ENCODE measurements at places on chromosomes 4 and X. TPM values are rescaled to one million over a fixed set of nuclear protein-coding genes. Genes with fewer than 3 reads are reported as not detected.

DNA sequence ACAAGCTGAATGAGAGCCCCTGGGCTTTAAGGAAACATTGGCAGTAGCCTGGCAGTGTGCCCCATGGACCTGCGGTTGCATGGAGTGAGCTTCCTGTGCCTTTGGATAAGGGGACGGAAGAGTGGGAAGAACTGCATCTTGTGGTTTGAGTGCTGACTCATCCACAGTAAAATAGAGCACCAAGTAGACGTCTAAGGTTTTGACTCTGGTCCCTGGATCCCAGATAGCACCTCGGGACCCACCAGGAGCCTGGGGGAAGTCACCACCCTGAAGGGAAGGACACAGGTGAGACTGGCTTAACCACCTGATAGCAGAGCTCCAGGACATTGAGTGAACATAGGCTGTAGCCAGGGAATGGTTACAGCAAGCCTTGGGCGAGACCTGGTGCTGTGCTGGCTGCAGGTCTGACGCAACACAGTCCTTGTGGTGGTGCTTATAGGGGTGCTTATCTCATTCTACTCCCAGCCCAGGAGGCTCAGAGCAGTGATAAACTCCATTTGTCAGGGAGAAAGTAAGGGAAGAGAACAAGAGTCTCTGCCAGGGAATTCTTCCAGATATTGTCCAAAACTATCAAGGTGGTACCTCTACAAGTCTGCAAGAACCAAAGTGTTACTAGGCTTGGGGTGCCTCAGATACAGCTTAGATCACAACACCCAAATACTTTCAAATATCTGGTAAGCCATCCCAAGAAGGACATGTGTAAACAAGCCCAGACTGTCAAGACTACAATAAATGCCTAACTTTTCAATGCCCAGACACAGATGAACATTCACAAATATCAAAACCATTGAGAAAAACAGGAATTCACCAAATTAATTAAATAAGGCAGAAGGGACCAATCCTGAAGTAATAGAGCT is 123.6 kb upstream of the TET2 start:
- peak; percentile 24 for DNase-seq

GRCh38 chr4:172411149-172411548 is 597.9 kb downstream of the GALNTL6 start:
- DNase-seq: no peak

GRCh38 chr4:3396600-3396999 is 45.2 kb upstream of the HGFAC start:
- DNase-seq: no peak

- no peak for DNase-seq
Measured at GRCh38 chr4:59630235-59630634, 1569.9 kb upstream of the ADGRL3 start.

- DNase-seq: no peak
Measured at GRCh38 chrX:19672222-19672812, 157.0 kb upstream of the MAP3K15 start.

DNA sequence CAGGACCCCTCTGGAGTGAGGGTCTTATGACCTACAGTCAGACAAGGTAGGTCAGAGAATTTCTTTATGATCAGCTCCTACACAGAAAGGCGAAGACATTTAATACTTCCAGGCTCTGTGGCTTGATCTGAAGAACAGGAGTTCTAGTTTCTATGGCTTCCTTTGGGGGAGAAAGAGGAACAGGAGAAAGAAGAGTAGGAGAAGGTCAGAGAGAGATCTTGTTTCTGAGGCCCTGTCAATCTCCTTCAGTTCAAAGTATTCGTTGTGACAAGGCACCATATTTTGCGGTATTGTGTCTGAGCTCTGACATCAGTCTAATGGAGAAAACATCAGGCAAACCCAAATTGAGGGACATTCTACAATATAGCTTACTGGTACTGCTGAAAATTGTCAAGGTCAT is 16.7 kb downstream of the TMSB4X start:
- DNase-seq: no peak

- DNase-seq: no peak
Measured at GRCh38 chr4:126530996-126531585, 1101.7 kb upstream of the INTU start.

GRCh38 chr4:187127456-187127855 is 403.8 kb upstream of the FAT1 start:
- DNase-seq: no peak

The PRR27 gene
- total RNA-seq: not detected

The CLDN2 gene
- total RNA-seq: 0.10 TPM

GRCh38 chr4:1014291-1015167 is 3.1 kb downstream of the FGFRL1 start:
- no peak for DNase-seq

The IQCM gene
- not detected for total RNA-seq

DNA sequence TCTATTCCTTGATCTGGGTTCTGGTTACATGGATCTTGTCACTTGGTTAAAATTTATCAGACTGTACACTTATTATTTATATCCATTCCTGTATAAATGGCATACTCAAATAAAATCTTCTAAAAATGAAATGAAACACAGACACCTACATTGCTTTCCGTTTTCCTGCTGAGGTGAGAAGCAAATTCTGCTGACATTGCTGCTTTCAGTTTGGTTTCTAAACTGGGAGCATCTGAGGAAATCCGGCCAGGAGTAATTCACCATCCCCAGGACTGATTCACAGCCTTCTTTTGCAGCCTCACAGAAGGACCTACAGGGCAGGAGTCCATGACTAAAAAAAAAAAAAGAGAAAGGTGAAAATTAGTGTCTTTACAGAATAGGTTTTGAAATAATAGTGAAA is 93.6 kb downstream of the CORIN start:
- no peak for DNase-seq

- DNase-seq: no peak
Measured at GRCh38 chr4:14415146-14415545, 587.1 kb upstream of the CPEB2 start.

The CTAG2 gene
- total RNA-seq: not detected

GRCh38 chrX:10112510-10112909 is 44.3 kb upstream of the CLCN4 start:
- no peak for DNase-seq

The EDA2R gene
- total RNA-seq: 0.94 TPM

- DNase-seq: no peak
Measured at GRCh38 chrX:47877327-47877726, 40.6 kb downstream of the ZNF81 start.

GRCh38 chr4:38223306-38223705 is 263.1 kb downstream of the PTTG2 start:
- DNase-seq: no peak

GRCh38 chrX:9293903-9294302 is 171.0 kb upstream of the TBL1X start:
- no peak for DNase-seq

The CORIN gene
- 106 TPM for total RNA-seq

The VEGFD gene
- 2.5 TPM for total RNA-seq

DNA sequence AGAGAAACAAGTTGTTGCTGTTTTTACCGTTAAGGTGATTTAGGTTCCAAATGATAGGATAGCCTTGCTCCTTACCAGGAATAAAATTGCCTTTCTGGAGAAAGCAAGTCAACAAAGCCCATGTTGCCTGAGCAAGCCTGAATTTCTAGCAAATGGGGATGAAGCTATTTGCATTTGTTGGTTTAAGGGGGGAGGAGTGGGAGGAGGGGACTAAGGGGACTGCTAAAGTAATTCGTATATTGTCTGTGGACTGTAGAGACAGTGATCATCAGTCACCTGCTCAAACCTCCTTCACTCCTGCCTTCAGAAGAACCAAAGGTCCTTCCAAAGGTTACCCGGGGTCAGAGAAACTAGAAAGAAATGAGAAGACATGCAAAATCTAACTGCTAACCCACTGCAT is 65.8 kb downstream of the SCML2 start:
- DNase-seq: no peak

The SSX2 gene
- not detected for total RNA-seq

The RTL9 gene
- total RNA-seq: 0.15 TPM

- no peak for DNase-seq
Measured at GRCh38 chr4:20288047-20288650, 36.4 kb downstream of the SLIT2 start.

The ETDB gene
- not detected for total RNA-seq

DNA sequence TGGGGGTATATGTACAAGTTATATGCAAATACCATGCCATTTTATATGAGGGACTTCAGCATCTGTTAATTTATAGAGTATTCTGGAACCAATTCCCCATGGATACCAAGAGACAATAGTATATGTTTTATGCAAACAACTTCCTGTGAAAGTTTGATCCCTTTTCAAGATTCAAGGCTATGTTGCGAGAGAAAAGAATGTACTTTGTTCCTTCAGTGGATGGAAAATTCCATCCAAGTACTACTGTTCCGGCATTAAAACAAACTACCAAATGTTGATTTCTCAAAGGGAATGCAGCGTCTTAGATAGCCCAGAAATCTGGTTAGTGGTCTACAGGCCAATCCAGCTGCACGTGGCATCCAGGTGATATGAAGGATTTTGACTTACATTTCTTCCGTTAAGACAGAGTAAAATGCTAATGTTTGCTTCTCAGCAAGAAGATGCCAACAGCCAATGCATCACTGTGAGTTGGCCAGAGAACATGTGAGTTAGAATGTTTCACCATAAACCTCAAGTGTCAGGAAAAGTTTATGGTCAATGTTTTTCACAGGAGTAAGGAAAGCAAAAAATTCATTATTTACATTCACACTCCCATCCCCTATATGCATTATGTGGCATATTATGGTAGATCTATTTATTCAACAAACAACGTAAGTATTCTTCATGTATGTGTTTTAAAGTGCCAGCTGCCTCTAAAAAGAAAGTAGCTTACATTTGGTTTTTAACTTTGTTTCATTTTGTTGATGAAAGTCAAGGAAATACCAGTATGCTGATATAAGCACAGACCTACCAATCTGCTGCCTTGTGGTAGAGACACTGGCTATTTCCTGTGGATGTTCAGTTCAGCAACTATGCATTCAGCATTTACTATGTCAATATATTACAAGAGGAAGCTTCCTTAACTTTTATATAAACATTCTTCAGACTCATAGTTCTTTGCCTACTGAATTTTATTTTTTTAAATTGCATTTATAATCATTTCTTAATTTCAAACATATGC is 44.4 kb downstream of the METTL14 start:
- DNase-seq: no peak

- no peak for DNase-seq
Measured at GRCh38 chr4:99205153-99205979, 13.7 kb downstream of the ADH6 start.

The TMEM154 gene
- total RNA-seq: 4.4 TPM

GRCh38 chr4:2634014-2634413 is 97.6 kb downstream of the FAM193A start:
- no peak for DNase-seq

DNA sequence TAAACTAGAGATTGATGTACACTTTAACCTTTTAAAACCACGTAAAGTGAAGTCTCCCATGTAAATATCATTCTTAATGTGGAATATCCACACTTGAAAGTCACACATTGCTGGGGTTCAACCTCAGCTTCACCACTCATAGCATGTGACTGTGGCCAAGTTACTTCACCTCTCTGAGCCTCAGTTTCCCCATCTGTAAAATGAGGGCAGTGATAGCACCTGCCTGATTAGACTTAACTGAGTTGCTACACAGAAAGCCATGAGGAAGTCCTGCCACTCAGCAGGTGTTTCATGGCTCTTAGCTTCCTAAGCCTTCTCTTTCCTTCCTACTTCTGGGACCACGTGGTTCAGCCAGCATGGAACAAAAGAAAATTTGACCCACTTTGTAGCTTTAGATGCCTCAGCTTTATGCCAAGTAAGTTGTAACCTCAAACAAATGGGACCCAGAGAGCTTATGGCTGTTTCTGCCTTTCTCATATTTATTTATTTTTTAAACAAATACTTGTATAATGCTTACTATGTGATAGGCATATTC is 277.3 kb upstream of the KLF3 start:
- no peak for DNase-seq

The MOB1B gene
- 20.3 TPM for total RNA-seq
